ENCODE measurements at places on chromosomes 13 and 19.

GRCh38 chr19:18985257-18985656, 44.2 kb upstream of the HOMER3 start:
- DNase-seq, result no peak

GRCh38 chr13:102845289-102845629, 573 bp upstream of the ERCC5 start:
- DNase-seq, result no peak

- no peak for DNase-seq
These were observed 371.4 kb downstream of the UQCRFS1 start for GRCh38 chr19:28841531-28841930.

GRCh38 chr19:16295057-16295456, 29.6 kb upstream of the KLF2 start:
- no peak for DNase-seq

GRCh38 chr19:3954107-3954506, 16.8 kb downstream of the DAPK3 start:
- no peak for DNase-seq

DNA sequence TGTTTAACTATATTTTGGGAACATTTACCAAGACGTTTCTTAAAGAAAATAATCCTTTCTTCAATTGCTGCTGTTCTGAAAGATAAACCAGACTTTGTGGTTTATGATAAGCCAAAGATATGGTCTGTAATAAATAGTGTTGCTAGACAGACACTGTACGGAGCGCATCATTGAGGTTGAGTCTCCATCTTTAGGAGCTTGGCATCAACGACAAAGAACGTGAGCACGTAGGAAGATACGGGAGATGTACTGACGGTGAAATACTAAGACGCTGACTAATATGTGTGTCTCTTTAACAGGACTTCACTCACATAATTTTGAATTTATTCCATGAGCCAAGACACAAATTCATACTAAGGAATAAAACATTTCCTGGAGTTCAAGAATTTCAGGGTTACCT, 16.2 kb downstream of the TEX29 start:
- DNase-seq, result no peak

DNA sequence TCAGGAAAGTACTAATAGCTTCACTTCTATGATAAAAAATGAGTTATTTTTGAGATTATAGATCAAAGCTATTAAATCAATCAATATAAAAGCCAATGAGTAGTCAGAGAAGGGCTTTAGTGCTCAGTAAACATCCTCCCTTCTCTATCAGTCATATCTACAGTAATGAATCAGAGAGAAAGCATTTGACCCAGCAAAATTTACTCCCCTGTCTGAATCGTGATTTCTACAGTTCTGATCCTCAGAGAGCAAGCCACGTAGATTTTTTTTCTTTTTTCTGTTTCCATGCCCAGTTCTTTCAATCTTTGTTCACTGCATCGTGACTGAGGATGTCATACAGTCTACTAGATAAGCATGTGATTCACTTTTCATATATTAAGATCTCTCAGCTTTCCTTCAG, 16.2 kb upstream of the MBNL2 start:
- no peak for DNase-seq

- DNase-seq, result no peak
These were observed 200.2 kb downstream of the MTUS2 start for GRCh38 chr13:29020314-29020713.

DNA sequence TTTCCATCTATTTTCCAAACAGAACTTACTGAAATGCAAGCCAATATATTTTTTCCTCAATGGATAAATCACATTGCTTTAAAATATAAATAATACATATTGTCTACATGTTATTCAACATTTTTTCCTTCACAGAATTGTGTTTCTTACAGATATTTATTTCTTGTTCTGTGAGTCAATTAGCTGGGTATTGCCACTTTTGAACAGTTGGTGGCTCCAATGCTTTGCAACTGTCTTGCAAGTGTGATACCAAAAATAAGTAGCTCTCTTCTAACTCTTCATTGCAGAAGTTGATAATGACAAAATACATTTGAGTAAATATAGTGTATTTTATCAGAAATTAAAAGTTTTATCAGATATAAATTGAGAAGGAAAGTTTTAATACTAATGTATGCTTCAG, 17.1 kb upstream of the GPC5 start:
- DNase-seq, result no peak

DNA sequence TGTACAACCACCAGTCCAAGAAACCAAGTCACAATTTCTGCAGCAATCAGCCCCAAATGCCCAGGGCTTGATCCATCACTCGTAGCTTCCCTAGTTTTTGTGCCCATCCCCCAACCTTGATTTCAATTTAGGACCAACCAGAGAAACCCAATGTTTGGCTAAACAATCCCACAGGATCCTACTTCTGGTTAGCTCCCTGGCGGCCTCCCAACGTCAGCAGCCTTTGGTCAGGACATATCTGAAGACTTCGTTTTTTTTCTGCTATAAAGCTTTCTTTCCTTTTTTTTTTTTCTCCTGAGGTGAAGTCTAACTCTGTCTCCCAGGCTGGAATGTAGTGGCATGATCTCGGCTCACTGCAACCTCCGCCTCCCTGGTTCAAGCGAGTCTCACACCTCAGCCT, 7.7 kb downstream of the DPRX start:
- DNase-seq, result no peak

DNA sequence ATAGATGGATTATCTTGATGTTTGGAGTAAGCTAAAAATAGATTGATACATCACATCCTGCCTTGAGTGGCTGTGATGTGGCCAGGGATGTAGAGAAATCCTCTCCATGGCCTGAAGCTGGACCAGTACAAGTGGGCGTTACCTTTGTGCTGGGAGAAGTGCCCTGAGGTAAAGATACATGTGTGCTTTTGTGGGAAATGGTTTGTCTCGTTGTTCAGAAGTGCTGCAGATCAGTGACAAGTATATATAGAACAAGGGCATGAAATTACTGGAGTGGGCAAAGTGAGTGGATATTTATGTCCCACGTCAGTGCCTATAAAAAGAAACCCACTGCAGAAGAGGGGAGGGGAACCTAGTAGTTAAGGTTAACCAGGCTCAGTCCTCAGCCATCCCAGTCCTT, 12.2 kb upstream of the ZNF304 start:
- DNase-seq, result no peak

- peak; percentile 13 for DNase-seq
These were observed 8.9 kb upstream of the MAB21L1 start for GRCh38 chr13:35485424-35485823.

DNA sequence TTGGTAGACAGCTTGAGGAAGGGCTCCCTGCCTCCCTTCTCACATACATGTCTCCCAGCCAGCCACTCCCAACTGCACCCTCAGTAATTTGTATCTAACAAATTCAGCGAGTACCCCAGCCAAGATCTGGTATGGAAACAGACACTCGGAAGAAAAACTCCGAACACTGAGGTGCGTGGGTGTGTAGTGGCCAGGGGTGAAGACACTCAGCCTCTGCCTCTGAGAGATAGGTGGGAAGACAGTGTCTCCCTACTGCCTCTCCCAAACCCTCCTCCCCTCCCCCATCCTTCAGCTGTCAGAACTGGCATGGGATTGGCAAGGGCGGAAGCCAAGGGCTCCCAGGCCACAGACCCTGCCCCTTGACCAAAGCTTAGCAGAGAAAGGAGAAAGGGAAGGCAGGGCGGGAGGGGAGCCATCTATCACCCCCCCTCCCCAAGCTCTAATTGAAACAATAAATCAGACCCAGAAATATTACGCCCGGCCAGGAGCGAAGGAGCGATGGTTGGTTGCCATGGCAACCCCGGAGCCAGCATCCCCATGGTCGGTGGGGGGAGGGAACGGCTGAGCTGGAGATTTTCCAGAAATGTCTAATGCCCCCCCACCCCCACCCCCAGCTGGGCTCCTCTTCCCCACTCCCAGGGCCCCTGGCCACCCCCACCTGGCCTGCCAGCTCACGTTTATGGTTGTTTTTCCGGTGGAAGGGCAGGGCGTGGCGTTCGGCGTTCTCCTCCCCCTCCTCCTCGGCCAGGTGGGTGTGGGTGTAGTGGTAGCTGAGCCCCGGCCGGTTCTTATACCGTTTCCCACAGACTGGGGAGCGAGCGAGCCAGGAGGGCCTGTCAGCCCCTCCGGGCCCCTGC, 7.0 kb downstream of the DPF1 start:
- no peak for DNase-seq

DNA sequence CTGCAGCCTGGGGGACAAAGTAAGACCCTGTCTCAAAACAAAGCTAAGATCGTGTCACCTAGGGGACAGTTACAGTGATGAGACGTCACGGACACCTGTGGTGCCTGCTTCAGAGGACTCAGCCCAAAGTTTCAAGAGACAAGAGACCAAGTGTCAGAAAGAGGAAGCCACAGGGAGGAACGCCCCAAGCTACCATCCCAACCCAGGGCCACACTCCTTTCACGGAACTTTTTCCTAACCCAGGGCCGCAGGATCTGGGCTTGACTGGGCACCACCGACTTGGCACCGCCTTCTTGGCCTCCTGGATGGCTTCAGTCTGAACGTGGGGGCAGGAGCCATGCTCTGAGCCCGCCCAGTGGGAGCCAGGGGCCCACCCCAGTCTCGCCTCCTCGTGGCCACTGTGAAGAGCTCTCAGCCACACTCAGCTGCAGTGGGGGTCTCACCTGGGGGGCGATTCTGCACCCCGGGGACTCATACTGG, 8.5 kb downstream of the MOB3A start:
- DNase-seq, result no peak

GRCh38 chr13:109900320-109900719, 113.9 kb upstream of the IRS2 start:
- peak; percentile 11 for DNase-seq

DNA sequence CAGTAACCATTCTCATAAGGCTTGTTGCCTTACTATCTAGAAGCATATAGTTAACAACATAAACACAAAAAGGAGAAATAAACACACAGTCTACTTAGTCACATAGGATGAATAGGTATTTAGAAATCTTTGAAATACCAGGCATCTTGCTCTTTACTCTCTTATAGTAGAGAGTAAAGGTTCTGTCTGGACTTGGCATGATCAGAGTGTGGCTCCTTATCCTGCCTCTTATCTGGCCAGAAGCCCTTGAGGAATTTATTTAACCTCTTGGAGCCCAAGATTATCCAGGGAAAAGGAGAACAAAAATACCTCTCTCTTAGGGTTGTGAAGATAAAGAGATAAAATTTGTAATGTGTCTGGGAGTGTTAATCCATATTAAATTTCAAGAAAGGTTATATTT, 100.2 kb upstream of the MBNL2 start:
- no peak for DNase-seq

DNA sequence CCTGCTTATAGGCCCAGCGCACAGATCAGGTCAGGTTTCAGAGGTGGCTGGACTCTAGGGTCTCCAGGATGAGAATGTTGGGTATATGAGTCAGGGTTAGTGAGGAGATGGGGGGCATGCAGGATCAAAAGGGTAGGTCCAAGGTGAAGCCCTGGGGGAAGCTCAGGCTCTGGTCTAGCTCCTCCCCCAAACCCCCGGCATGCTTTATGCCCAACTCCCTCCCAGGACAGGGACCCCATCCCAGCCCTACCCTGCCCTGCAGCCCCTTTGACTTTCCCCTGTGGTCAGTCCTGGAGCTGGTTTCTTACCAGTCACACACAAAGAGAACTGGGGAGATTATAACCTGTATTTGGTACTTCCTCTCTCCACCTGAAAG, 9.8 kb upstream of the CEACAM18 start:
- no peak for DNase-seq

DNA sequence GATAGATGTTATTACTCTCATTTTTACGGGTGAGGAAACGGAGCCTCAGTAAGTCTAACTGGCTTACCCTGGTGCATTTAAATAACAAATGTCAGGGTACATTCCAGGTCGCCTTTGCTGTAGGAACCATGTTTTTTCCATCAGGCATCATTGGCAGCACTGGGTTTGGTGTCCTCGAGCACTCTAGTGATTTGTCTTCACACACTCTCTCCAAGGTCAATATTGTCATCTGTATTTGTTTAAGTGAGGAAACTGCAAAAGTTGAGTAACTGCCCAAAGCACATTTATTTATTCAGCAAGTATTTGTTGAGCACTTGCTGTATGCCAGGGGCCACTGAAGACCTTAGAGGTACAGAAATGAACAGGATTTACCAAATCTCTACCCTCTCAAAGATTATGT, 78.6 kb downstream of the DCT start:
- no peak for DNase-seq

GRCh38 chr19:13613447-13613846, 107.2 kb upstream of the CACNA1A start:
- DNase-seq, result no peak

GRCh38 chr19:7632340-7633203, 947 bp downstream of the PCP2 start:
- no peak for DNase-seq

DNA sequence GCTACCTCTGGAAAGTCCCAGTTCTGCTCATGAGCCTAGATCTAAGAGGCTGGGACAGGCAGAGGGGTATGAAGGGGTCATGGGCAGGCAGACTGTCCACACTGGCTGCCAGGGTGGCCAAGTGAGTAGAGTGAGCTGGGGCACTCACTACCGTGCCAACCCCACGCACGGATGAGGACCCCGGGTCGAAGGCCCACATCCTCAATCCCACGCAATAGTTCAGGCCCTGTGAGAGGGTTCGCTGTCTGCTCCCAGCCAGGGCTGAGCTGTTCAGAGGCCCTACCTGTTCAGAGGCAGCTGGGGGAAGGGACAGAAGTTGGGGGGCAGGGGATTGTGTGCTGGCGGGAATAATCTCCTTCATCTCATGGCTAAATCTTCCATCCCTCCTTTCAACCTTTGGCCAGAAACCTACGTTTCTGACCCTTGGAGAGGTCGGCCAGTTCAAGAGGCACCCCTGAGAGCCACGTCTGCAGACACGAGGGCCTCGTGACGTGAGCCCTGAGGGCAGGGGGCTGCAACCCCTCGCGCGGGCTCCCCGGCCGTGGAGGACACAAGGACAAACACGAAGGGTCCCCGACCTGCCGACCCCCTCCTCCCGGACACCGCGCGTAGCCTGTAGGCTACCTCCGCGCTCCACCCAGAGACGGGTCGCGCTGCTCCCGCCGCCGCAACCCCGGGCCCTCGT, 1.0 kb upstream of the RPS5 start:
- DNase-seq, result no peak

DNA sequence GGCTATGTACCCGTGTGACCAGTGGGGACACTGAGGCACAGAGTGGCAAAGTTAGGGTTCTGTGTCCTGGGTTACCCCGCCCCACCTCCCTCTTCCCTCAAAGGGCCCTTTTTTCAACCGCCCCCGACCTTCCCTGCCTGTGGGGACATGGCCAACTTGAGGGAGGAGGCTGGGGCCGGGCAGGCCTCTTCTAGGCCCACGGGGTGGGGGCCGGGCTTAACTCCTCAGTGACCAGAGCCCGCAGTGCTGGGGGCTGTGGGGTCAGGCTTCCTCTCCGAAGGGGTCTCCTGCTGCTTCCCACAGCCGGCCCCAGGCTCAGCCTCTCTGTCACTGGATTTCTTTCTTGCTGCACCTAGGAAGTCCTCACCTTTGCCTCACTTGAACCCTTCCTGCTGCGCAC, 23.9 kb downstream of the PIAS4 start:
- DNase-seq, result no peak

All from ELF-1 (cell line).